ENCODE measurements at places on chromosomes 12 and 14. TPM values are rescaled to one million over a fixed set of nuclear protein-coding genes. Genes with fewer than 3 reads are reported as not detected.
A peak's percentile ranks its signal among the peaks of the same experiment; 100 is the strongest.

GARIN6 gene
- total RNA-seq, result not detected

M6PR gene
- total RNA-seq, result 292 TPM

GRCh38 chr12:49296034-49296835 is 1.3 kb downstream of the PRPH start:
- DNase-seq, result no peak

DNA sequence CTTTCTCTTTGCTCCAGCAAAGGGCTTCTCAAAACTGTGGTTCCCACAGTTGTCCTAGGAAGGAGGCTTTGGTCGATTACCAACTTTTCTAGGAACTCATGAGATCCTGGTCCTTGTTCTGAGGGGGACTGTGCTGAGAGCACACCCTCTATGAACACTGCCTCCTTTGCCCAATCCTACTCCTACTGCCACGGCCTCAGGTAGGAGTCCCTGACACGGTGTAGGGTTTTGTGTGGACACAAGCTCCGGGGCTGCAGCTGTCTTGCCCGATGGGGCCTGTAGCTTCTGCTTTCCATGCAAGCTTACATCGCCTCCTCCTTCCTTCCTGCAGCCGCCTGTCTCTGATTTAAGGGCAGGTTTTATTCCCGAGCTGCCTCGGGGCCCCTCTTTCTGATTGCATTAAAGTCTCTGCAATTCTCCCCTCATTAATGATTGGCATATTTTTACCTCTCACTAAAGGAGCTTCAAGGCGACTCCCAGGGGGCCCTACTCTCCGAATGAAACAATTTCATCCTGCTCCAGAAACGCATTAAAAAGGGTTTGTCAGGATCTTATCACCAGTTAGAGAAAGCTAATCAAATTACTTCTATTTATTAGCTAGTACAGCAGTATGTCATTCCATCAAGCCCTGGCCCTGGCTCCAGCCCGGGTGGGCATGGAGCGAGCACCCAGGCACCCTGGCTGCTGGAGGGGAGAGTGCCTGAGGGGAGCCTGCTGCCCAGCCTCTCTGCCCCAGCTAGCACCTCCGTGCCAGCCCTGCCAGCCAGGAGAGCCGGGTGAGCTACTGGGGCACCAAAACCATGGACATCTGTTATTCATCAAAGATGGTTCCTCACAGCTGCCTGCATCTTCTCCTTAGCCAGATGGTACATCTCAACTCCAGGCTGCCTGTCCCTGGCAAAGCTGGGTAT is 38.0 kb upstream of the ESRRB start:
- DNase-seq, result no peak

GRCh38 chr14:56487761-56488160 is 91.8 kb upstream of the TMEM260 start:
- DNase-seq, result no peak

GRCh38 chr14:51396222-51396815 is 156.3 kb downstream of the TMX1 start:
- DNase-seq, result peak; percentile 45

DNA sequence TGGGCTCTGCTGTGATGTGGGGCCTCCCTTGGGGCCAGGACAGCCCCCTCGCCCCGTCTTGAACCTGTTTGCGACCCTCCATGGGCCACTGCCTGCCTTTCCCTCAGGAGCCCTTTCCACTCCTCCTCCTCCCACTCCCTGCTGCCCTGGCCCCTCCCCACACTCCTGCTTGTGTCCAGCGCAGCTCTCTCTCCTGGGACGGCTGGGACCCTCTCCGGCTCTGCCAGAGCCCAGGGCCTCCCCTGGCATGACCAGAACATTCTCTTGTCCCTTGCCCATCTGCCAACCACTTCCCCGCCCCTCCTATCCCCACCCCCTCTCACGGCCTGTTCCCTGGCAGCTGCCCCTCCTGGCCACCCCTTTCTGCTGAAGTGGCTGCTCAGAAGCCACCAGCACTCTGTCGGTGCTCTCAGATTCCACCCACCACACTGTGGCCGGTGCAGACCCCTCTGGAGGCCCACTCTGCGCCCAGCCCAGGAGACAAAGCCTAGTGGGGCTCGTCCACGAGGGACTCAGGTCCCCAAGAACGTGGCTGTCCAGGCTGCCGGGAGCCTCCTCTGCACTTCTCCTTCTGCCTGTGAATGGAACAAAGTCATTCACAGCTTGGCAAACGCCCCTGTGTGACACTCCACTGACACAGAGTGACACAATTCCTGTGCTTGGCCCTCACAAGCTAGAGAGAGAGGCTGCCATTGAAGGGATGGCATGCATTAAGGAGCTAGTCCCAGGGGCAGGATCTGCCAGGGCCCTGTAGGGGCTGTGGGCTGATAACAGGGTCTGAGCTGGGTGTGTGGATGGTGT is 1.4 kb downstream of the ASPG start:
- no peak for DNase-seq

DNA sequence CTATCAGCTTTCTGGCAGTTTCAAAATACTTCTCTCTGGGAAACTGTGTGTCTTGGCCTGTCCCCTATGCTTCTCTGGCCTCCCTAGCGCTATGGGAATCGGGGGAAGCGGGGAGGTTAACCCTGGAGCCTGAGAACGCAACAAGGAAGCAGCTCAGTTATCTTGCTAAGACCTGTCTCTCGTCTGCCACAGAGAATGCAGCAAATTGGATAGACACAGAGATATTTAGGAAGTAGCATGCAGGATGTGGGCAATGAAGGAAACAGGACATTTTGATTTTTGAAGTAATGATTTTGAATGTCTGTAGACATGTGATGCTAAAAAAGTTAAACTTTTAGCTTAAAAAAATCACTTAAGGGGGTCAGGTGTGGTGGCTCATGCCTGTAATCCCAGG is 6.6 kb upstream of the CALCOCO1 start:
- DNase-seq, result no peak

TAS2R43 gene
- 0.71 TPM for total RNA-seq

AICDA gene
- not detected for total RNA-seq

DNA sequence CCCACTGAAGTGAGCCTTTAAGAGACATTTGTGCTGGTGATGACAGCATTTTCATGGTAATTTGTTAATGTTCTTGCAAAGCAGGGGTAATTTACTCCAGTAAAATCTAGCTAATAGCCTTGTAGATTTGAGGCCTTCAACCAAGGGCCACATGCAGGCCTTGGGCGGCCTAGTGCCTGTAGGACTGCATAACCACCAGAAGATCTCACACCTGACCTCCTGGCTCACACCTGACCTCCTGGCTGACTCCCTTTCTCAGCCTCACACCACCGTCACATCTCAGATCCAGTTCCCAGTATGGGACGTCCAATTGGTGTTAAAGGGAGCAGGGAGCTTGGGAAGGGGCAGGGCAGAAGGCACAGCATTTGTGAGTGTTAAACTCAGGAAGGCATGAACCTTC is 26.9 kb downstream of the C12orf42 start:
- no peak for DNase-seq

DNA sequence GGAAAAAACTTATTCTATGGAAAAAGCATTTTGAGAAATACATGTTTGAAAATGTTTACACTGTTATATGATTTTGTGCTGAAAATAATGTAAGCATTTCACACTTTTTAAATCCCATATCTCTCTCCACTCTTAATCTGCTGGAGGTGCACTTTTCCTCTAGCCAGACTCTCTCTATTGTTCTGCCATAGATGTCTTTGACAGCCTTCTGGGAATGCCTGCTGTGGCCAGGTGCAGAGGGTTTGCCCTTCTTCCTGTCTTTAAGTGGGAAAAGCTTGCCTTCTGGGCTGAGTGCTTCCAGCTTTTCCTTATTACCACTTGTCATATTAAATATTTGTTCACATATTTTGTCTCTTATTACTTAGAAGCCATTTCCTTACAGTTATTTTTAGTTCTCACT is 60.1 kb upstream of the PPM1H start:
- DNase-seq, result no peak

CORO1C gene
- total RNA-seq, result 102 TPM

DNA sequence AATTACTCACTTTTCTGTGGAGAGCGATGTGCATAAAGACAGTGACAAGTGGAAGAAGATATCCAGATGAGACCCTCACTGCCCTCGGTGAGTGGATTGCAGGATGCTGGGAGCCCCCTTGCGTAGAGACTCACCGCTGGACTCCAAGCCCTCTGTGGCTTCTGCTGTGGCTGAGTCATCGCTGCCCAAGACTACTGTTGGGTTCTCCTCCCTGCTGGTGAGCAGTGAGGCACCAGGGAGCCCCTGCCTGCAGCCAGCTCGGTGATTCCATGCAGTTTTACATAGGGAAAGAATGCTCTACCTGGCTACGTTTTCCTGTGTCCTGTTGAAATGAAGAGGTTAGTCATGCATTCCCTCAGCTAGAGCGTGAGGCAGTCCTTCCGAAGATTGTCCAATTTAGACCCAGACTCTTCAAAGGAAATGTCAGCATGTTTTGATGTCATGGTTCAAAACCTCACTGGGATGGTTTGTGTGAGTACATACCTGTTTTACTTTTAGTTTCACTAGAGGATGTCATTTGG is 28.2 kb downstream of the TRAF3 start:
- DNase-seq, result no peak

SERPINA10 gene
- not detected for total RNA-seq

DNA sequence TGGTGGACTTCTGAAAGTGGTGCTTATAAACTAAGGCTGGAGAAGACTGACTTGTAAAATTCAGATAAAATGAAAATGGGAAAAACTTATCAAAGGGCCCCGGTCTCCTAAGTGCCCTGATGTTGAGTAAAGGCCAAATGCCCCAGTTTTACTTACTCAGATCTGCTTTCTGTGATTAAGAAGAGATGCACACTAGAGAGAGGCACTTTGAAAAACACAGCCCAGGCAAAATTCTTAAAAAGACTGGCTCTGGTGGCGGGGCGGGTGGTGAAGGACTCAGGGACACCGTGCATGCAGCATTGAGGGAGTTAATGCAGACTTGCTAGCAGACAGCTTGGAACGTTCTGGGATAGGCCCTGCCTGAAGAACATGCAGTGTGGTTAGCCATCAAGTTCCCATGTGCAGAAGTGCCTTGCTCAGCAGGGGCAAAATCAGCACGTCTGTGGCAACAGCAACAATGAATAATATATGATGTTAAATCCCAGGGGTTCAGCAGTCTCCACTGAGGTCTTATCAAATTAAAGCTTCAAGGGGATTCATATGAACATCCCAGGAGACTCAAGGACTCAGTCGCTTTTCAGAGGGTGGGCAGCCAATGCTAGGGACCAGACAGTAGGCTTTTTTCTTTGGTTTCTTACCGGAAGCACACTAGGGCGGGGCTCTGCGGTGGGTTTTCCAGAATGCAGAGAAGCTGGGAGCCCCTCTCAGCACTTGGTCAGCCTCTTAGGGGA is 105.0 kb downstream of the DAD1 start:
- DNase-seq, result no peak

DNA sequence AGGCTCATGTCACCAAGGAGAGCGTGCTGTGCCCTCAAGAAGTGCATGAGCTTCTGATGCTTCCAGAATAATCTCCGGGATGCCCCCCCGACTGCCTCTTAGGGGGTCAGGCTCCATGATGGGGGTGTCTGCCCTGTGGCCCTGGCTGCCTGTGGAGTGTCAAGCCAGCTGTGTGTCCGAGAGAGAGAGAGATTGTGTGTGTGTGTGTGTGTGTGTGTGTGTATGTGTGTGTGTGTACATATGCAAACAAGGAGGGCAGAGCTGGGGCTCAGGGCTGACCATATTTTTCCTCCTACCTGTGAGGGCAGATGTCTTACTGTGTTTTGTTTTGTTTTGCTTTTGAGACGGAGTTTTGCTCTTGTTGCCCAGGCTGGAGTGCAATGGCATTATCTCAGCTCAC is 5.6 kb upstream of the ALDH2 start:
- DNase-seq, result no peak

GRCh38 chr12:562634-563033 is 100.6 kb downstream of the NINJ2 start:
- no peak for DNase-seq

GRCh38 chr14:25841226-25841625 is 756.6 kb downstream of the NOVA1 start:
- DNase-seq, result no peak

DNA sequence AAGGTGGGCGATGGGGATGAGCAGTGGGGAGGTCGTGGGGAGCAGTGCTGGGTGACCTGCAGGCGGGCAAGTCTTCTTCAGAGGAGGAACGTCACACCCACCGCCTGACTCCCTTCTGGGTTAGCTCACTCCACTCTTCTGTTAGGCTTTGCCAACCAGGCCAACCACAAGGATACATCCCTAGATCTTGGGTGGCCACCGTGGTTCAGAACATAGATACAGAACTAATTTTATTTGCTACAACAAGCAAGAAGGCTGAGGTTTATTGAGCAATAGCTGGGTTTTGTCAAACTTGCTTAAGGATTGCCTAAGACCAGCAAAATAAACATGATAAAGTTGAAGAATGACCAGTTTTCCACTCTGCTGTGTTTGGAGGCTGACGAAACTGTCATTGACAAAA is 109.4 kb downstream of the DACT1 start:
- DNase-seq, result no peak

DNA sequence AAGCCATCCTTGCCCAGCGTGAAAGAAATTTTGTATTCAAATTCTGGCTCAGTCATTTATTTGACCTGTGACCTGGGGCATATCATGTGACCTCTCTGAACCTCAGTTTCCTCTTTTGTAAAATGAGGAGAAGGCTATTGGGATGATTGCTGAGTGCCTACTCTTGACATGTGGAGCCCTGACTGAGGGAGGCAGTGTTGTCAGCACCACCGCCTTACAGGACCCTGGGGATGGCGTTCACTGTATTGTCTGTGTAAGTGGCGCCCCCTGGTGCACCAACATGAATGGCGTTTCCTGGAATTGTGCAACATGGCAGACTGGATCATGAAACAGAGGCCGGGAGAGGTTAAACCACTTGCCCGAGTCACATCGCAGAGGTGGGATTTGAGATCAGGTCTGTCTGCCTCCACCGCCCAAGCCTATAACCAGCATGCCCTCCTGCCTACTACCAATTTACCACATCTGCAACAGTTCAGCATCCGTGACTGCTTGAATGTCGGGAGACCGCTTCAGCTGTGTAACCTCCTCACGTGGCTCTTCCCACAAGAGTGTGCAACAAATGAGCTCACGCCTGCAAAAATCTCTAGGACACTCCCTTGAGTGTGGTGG is 20.1 kb upstream of the CCDC63 start:
- DNase-seq, result peak; percentile 67

- DNase-seq, result no peak
Observed at GRCh38 chr14:22040781-22041125, 367.1 kb upstream of the OR4E1 start.

NGB gene
- total RNA-seq, result not detected

GRCh38 chr14:99175331-99176155 is 96.5 kb downstream of the BCL11B start:
- no peak for DNase-seq

DNAI7 gene
- total RNA-seq, result 0.37 TPM

TBX3 gene
- not detected for total RNA-seq

- DNase-seq, result no peak
Observed at GRCh38 chr12:13024531-13024916, 19.7 kb upstream of the FAM234B start.

SELPLG gene
- total RNA-seq, result 0.74 TPM

Data from G401 (cell line).